ENCODE measurements at places on chromosomes 12 and 14.

DNA sequence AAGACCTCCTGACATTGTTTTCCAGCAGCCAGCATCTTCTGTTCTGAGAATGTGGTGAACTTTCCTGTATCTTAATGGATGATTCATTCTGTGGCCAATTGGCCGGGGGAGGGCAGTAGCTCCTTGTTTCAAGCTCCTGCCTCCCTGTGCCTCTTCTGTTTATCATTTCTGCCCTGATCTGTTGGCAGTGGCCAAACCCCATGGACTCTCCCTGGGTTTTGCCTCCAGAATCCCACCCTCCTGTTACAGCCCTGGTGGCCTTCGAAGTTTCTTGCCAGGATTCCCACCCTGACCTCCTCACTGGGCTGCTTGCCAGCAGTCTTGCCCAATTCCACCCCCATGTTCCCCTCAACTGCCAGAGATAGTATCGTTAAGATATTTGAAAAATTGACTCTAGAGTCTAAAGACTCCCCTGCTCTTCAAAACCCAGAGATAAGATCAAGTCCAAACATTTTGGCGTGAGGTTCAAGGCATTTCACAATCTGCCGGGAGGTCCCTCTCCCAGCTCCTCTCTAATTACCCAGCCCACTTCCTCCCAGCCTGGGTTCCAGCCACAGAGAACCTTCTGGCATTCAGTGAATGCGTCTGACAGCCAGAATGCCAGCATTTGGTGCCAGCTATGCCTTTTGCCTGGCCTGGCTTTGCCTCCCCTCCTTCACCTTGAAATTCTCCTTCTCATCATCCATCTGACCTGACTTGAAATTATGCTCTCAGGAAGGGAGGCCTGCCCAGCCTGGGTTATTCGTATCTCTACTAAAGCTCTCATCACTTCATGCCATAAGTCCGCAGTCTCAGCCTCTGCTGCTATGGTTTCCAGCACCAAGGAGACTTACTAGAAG lies 37.7 kb upstream of the TXNRD1 start:
- DNase-seq: no peak

GRCh38 chr12:94207849-94208621 lies 59.7 kb downstream of the PLXNC1 start:
- peak; percentile 63 for DNase-seq

GRCh38 chr14:103735022-103735421 lies 19.4 kb downstream of the ZFYVE21 start:
- no peak for DNase-seq

DNA sequence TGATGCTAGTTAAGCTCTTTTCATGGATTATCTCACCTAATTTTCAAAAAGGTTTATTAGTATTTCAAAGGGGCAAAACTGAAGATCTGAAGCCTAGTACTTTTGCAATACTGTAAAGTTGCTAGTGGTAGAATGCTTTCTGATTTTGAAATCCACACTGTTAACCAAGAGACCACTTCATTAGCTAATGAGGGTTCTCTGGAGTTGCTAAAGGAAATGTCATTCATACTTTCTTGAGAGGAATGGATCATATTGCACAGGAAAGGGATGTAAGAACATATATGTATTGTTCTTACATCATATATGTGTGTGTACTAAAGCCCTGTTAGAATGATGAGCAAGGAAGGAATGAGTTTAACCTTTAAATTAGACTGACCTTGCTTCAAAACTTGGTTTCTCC lies 39.0 kb upstream of the LDHB start:
- no peak for DNase-seq

DNA sequence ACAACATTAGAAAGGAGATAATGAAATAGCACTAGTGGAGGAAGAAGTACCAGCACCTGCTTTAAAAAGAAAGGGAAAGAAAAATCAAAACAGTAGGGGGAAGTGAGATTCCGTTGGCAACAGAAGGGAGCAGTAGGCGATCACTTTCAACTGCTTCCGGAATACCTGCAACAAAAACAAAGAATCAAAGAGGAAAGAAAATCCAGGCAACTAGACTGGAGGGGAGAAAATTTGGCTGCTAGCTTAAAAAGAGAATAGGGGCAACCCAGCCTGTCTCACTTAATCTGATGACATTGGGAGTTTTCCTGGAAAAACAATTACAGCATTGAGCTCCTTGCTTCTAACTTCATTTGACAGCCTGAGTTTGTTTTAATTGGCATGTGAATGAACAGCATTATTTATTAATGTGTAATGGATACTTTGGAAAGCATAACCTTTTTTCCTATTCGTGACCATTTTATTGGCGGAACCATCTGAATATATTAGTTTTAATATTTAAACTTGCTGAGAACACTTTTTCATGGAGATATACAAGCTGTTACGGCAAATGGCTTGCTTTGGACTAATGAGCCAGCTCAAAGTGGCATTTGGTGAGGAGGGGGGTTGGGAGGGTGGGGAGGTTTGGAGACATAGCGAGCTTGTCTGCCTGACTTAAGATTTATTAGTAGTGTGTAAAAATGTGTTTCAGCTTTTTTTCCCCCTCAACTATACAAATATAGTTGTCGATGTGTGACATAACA lies 2.5 kb upstream of the DACT1 start:
- peak; percentile 47 for DNase-seq

DNA sequence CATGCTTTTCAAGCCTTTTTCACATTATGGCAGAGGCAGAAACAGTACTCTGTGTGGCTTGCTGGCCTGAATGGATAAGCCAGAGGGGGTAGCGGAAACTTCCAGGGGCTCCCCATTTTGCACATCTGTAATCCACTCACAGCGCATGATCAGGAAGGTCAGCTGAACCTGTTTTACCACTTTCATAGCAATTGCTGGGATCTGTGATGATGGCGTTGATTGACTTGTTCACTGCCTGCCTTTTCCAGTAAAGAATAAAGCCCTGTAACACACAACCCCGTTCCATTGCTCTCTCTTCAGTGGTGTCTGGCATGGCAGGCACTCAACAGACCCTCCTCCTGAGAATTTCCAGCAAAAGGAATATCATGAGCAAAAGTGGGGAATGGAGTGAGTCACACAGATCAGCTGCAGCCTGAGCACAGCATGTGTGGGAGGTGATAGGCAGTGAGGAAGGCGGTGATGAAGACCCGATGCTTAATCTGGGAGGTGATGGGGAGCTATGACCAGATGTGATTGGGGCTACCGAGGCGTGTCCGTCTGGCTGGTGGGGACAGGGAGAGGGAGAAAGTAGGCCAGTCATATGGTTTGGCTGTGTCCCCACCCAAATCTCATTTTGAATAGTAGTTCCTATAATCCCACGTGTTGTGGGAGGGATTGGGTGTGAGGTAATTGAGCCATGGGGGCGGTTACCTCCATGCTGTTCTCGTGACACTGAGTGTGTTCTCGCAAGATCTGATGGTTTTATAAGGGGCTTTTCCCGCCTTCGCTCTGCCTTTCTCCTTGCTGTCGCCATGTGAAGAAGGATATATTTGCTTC lies 44.7 kb upstream of the CHST11 start:
- DNase-seq: no peak

GRCh38 chr14:77059276-77059915 lies 30.9 kb upstream of the IRF2BPL start:
- DNase-seq: no peak

DNA sequence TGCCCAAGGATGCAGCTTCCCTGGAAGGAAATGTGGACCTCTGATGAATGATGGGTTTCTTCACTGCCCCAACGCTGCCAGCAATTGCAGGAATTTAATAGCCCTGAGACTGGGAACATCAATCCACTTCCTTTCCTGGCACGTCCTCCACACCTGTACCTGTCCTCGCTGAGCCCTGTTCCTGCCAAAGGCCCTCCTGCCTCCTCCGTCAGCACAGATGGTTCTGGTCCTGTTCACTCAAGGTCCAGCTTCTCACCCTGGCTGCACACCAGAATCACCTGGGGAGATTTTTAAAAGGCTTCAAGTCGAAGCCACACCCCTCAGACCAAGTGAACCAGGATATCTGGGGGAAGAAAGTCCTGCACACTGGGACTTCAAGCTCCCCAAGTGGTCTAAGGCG lies 38.4 kb upstream of the TMEM132C start:
- DNase-seq: no peak

GRCh38 chr12:57099766-57100165 lies 10.9 kb downstream of the NAB2 start:
- DNase-seq: no peak

DNA sequence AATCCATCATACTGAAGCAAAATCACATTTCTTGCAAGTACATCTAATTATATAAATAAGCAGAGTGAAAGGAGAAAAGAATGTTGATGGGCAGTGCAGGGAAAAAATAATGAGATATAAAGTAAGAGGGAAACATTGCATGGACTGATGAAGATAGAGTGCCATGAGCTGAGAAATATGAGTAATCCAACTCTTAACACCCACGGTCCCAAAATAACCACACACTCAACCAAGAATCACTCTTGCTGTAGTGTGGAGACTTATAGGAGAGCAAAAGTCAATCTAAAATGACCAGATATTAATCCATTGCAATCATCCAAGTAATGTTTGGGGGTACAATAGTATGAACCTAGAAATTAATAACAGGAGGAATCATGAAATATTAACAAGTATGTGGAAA lies 40.2 kb downstream of the MYF5 start:
- DNase-seq: no peak
